ENCODE measurements at places on chromosomes 4 and X.

- DNase-seq = no peak
These were observed 22.4 kb upstream of the LAP3 start for GRCh38 chr4:17554568-17554967.

- peak; percentile 75 for DNase-seq
These were observed 26.3 kb upstream of the KDM5C start for GRCh38 chrX:53251307-53251706.

- peak; percentile 27 for DNase-seq
These were observed 16.2 kb downstream of the NOP14 start for GRCh38 chr4:2946812-2947600.

DNA sequence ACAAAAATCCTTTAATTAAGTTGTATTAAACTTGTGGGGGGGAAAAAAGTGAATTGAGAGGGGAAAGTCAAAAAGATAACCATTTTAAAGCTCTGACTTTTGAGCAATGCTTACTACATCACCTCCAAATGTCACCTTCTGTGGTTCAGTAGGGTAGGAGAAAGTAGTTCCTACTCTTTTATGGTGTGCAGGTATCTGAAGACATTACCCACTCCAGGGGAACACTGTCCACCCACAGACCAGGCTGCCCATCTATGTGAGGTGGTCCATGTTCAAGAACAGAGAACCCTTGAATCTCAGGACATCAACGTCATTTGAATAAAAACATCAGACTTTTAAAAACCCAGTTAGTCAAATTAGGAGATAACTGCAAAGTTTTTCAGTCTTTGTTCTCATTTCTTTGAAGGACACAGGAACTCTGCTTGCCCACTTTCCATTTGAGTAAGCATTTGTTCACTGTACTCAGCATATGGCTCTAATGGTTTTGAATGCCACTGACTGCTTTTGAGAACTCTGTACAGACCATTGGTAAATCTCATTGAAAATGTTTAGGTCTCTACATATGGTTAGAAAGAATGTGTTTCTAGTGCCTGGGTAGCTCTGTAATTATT is 18.4 kb downstream of the NMU start:
- DNase-seq = no peak

DNA sequence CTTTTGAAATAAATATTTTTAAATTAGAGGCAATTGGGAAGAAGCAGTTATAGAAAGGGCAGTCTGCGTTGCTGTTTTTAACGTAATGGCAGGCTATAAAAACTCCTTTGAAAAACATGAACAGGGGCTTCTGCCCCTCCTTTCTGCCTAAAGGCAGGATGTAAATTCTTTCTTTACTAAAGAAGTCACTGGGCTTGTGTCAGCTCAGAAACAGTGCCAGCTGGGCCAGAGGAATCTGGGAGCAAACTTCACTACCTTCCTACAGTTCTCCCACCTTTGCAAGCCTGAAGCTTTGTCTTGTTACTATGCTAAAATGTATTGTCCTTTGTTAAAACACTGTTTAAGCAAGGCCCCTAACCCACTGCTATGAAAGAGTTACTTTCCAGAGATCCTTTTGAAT is 1664.8 kb downstream of the RPA4 start:
- DNase-seq = no peak

DNA sequence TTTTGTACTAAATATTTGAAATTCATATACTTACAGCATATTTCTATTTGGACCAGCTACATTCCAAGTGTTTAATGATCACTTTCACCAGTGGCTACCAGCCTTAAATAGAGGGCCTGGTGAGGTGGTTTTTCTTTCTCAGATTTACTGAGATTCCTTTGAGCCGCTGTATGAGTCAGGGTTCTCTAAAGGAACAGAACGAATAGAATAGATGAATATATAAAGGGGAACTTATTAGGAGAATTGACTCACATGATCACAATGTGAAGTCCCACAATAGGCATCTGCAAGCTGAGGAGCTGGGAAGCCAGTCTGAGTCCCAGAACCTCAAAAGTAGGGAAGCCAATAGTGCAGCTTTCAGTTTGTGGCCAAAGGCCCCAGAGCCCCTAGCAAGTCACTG is 146.2 kb upstream of the TLL1 start:
- peak; percentile 46 for DNase-seq

DNA sequence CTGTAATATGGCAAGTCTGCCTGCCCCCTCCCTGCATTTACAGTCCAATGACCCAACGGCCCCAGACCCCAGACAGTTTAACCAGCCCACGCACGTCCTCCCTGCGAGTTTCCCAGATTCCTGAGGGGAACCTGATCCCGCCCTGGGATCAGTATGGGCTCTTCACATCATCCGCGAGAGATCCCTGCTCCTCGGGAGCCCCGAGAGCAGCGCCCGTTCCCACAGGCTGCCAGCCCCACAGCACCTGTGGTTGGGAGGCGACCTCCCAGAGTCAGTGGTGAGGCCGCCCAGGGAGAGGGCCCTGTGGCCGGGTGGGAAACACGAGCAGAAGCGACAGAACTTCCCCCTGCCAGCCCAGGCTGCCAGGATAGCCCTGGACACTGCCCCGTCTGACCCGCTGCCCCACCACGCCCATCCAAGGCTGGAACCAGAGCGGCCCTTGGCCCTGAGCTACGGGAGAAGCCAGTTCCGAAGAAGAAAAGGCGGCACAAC is 32.8 kb downstream of the TSC22D3 start:
- DNase-seq = no peak

DNA sequence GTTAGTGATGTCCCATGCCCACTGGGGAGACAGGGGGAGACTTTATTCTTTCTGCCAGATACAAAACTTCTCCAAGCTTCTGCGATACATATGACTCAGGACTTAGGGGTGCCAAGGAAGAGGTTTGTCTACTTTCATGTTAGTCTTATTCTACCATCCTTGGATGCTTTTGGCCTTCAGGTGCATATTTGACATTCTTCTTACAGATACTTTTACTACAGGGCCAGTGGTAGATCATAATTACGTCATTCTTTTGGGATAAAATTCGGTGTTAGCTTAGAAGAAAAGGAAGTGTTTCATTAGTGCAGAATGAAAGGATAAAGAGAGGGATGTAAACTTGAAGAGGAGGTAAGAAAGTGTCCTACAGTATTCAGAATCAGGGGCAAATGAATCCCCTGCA is 245.2 kb downstream of the THOC2 start:
- no peak for DNase-seq

- no peak for DNase-seq
These were observed 4.8 kb downstream of the MYL5 start for GRCh38 chr4:679104-679481.

- no peak for DNase-seq
These were observed 30.2 kb upstream of the LGI2 start for GRCh38 chr4:25060963-25061340.

GRCh38 chr4:30714408-30715031 is 5.6 kb upstream of the PCDH7 start:
- DNase-seq = peak; percentile 55

- no peak for DNase-seq
These were observed 5.7 kb downstream of the TRIM75 start for GRCh38 chr4:165059386-165059785.

GRCh38 chr4:189121336-189121735 is 819.3 kb upstream of the FRG1 start:
- DNase-seq = no peak

DNA sequence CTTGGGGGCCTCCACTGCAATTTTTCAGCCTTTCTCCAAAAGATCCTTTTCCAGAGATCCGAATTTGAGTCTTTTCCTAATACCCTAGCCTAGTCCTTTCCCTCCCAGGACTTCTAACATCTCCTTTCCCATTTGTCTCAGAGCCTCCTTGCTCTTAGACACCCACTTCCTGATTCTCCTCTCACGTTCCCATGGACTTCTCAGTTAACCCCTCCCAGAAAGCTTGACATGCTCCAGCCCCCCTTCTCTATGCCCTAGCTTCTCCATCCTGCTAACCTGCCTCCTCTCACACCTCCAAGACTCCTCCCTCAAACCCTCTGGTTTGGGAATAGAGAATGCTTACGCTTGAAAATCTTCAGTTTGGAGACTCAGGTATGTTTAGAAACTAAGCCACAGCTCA is 2.5 kb downstream of the UBA1 start:
- DNase-seq = no peak

- no peak for DNase-seq
These were observed 290.4 kb downstream of the NR3C2 start for GRCh38 chr4:148151806-148152205.

- DNase-seq = peak; percentile 51
These were observed 8.6 kb upstream of the ZXDA start for GRCh38 chrX:57918750-57919436.

DNA sequence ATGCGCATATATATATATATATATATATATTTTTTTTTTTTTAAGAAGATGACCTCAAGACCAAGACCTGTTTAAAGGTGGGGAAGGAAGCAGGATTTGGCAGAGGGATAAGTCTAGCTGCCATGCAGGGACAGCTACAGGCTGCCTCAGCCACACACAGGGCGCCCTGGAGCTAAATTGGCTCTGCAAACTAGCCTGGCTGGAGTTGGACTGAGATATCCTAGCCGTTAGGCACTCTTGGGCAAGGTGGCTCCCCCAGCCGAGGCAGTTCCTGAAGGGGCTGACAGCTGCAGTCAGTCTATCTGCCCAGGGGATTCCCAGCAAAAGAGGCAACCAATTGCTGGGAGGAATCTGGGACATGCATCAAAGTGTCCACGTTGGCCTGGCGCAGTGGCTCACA is 21.9 kb downstream of the TRIML1 start:
- DNase-seq = no peak

DNA sequence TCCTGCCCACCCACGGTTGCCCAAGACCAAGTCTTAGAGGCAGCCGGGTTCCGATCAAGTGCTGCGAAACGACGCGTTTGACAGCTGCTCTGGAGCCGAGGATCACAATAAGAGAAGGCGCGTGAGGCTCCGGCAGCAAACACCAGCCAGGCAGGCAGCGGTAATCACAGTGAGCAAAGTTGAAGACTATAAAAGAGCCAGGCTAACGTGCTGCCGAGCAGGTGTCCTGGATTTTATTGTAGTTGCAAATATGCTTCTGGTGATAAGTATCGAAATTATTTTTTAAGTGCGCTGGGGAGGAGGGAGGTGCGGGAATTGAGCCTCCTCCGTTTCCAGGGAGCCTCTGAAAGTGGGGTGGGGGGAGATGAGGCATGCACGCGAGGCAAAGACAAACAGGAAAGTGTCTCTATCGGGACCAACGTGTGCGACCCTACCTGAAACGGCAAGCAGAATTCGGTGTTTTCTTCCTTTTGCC is 590 bp downstream of the GABRA2 start:
- no peak for DNase-seq

- DNase-seq = no peak
These were observed 5.7 kb downstream of the ATP1B4 start for GRCh38 chrX:120367402-120368109.

DNA sequence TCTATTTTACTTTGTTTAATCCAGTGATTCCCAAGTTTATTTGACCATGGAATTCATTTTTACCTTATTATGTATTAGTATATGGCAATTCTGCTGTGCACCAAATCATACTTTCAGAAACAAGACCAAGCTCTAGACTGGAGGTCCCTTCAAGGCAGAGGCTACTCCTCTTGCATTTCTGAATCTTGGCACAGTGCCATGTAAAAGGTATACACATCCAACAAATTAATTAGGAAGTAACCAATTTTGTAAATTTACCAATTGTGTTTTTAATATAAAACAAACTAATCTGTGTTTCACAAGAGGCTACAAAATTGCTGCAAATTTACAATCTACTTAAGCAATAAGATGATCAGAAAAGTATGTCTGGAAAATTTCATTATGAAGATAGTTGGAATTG is 712.2 kb upstream of the HS3ST1 start:
- DNase-seq = no peak

GRCh38 chr4:169263791-169264392 is 6.9 kb downstream of the SH3RF1 start:
- DNase-seq = no peak

DNA sequence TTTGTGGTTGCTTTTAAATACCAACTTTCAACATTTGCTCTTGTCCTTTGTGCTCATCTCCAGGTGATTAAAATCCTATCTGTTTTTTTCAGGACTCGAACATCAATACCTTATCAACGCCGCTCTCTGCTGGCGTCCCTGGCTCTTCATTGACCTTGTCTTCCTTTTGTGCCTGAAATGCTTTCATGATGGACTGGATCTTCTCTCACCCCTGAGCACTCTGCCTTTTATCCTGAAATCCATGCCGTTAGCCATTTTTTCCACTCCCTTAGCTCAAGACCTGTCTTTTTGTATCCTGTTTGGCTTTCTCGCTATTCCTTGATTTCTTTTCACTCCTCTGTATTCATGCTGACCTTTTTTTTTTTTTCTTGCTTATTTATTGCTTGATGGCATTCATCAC is 549.5 kb upstream of the CPEB2 start:
- no peak for DNase-seq

DNA sequence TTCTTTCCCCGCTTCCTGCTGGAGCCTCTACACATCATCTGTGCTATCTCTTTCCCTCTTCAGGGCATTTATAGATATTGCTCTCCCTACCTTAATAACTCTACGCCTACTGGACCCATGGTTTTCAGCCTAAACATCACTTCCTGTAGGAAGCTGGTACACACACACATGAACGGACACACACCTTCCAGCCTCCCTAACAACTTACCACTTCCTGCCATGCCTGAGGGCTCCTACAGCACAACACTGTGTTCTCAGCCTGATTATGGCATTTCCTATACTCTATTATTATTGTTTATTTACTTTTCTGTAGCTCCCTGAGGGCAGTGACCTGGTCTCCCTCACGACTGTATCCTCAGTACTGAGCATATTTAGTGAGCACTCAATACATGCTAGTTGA is 163.6 kb upstream of the MAP3K15 start:
- no peak for DNase-seq

DNA sequence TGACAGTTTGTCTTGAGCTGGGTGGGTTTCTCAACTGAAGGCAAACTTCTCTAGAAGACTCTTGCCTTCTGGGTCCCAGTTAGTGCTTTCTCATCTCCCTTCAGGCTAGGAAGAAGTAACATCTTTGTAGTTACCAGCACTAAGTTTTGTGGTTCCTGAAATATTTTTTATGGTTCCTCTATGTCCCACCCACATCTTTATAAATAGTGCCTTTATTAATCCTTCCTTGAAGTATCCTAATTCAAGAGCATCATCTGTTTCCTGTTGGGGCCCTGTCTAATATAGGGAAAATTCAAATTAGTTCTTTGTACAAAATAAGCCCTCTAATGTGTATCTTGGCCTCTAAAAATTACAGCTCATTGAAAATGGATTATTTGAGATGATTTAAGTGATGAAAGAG is 147.4 kb upstream of the MAOA start:
- no peak for DNase-seq

Measured in fibroblast of mammary gland (primary cell).